ENCODE measurements at places on chromosomes 5 and 9.
A peak's percentile ranks its signal among the peaks of the same experiment; 100 is the strongest.

- no peak for DNase-seq
Measured at GRCh38 chr9:131845305-131846298, 105.7 kb upstream of the RAPGEF1 start.

- no peak for DNase-seq
Measured at GRCh38 chr9:1954238-1954637, 60.9 kb upstream of the SMARCA2 start.

- no peak for DNase-seq
Measured at GRCh38 chr5:172451771-172452197, 2.5 kb downstream of the SH3PXD2B start.

- DNase-seq = no peak
Measured at GRCh38 chr5:180644825-180645273, 4.6 kb downstream of the FLT4 start.

GRCh38 chr5:89301321-89302025 is 418.5 kb upstream of the MEF2C start:
- DNase-seq = no peak

- DNase-seq = no peak
Measured at GRCh38 chr9:99058964-99059921, 45.7 kb upstream of the TGFBR1 start.

DNA sequence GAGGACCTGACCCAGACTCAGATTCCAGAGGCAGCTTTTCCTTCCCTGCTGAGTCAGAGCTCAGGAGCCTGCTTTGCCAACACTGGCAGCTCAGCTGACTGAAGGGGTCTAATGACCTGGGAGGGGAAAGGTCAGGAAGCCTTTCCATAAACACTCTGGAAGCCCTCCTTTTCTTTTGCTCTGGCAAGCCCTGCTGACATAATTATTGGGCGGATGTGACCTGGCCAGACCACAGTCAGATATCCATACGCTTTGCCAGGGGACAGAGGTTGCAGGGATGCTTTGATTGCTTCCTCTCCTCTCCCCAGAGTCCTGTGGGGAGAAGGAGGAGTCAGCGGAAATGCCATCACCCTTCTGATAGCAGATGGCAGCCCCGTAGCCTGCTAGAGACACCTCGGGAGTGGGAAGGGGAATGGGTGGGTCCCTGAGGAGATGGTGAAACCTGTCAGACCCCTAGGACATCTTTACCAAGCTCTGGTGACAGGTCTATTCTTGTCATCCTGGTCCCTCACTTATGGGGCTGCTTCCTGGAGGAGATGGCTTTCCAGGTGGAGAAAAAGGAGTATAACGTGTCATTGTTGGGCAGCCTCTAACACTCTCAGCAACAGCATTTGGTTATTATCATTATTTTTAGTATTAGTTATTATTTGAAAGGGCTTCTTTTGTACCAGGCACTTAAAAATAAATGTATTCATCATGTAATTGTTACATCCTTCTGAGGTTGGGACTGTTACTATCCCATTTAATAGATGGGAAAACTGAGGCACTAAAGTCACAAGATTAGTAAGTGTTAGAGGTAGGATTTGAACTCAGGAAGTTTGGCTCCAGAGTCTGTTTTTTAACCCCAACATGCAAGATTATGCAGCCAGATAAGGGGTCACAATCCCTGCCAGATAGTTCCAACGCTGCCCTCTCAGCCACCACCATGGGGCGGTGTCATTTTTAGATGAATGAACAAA is 11.6 kb downstream of the COL27A1 start:
- DNase-seq = no peak

GRCh38 chr5:83614841-83615240 is 105.8 kb downstream of the HAPLN1 start:
- no peak for DNase-seq

DNA sequence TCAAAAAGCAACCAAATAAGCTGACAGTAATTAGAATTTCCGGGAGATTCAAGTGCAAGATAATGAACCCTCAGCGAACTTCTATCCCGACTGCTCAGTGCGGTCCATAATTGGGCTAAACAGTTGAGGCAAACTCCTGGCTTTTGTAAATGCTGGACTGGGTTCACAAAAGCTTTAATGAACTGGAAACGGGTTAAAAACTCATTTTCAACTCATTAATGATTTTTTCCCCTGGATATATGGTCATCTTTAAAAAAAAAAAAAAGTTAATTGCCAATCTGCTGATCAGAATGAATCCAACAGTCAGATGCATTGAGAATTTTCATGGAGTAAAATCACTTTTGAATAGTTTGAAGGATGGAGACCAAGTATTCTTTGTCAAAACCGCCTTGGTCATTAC is 79.5 kb upstream of the WWC1 start:
- no peak for DNase-seq

DNA sequence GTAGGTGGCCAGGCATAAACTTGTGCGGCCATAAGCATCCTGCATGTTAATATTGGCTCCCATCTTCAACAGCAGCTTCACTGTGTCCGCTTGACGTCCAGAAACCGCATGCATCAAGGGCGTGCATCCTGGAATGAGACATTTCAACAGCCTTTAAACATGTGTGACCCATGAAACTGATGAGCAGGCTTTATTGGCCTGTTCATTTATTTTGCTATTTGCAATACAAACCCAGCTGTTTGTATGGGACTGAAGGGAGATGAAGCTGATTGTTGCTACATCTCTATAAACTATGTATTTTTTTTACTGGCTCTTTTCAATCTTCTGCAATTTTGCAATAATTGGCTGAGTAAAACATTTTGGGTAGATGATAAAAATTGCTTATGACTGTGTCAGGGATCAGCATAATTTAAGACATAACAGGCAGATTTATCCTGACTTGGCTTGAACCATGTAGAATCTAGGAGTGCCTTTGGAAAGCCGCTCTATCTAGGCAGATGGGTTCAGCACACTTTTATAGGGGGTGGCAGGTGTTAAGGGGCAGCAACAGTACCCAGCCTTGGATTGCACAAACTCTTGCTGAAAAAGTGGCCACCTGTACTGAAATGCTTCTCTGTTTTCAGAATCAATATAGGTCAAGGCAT is 56.9 kb downstream of the ANKRD55 start:
- DNase-seq = no peak

GRCh38 chr9:18393340-18394130 is 80.4 kb upstream of the ADAMTSL1 start:
- peak; percentile 99 for DNase-seq

GRCh38 chr9:72038890-72039410 is 21.5 kb downstream of the C9orf57 start:
- DNase-seq = peak; percentile 69

GRCh38 chr5:34034534-34035327 is 8.3 kb downstream of the C1QTNF3 start:
- DNase-seq = no peak

- no peak for DNase-seq
Measured at GRCh38 chr5:2262620-2263019, 379.9 kb upstream of the IRX4 start.

DNA sequence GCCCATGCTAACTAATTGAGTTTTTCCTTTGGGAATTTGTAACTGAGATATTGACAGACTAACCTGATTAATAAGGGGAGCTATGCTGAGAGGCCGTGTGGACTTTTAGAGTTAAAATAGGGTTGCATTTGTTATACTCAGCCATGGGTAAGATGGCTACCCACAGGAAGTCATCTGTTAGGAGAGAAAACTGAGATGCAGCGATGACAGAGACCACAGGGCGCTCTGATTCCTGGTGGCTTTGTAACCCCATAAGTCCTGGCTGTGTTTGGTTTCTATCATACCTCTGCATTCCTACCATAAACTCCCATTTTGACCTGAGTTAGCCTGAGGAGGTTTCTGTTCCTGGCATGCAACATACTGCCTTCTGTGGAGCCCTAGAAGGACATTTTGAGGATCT is 19.5 kb upstream of the PANK3 start:
- DNase-seq = no peak

- DNase-seq = no peak
Measured at GRCh38 chr5:98218838-98219237, 554.6 kb upstream of the RGMB start.

Measured in COR-L47 (cell line).